ENCODE measurements at places on chromosomes 16 and 17.

- no peak for DNase-seq
Observed at GRCh38 chr16:4900036-4900435, 36.9 kb downstream of the PPL start.

DNA sequence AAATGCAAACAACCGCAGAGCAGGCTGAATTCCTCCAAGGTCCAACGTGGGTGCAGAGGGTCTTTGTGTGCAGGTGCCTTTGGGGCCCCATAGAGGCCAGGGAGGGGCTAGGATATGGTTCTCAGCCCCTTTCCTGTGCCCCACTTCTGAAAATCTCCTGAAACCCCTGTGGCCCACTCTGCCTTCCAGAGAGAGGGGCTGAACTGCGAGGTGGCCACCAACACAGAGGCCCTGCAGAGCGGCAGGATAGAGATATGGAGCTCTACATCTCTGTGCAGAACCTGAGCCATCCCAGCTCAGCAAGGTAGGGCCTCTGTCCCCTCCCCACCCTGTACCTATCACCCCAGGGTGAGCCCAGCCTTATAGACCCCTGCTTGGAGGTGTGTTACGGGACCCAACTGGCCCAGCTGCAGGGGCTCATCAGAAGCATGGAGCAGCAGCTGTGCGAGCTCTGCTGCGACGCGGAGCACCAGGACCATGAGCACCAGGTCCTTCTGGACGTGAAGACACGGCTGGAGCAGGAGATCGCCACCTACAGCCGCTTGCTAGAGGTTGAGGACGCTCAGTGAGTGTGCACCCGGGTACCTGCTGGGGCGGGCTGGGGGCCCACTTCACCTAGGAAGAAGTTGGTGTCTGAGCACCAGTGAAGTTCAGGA lies 5.5 kb downstream of the USP6 start:
- no peak for DNase-seq

DNA sequence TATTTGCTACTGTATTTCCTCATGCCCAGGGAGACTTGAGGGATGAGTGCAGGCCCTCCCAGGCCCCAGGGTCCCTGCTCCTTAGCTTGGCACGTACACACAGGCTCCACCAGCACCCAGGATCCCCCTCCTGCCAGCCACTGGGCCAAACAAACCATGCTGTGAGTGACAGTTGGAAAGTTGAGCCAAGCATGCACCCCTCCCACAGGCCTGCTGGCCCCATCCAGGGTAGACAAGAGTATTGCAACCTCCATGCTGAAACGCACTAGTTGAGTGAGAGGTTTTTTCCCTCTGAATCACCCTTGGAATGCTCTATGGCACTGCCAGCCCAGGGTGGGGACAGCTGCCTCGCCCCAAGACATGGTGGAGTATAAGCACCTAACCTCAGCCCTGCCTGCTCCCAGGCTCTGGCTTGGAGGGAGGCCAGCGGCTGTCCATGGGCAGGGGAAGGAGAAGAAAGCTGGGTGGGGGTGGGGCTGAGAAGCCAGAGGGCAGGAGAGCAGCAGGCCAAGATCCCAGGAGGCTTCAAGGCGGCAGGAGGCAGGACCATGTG lies 49.6 kb downstream of the PITPNM3 start:
- no peak for DNase-seq

DNA sequence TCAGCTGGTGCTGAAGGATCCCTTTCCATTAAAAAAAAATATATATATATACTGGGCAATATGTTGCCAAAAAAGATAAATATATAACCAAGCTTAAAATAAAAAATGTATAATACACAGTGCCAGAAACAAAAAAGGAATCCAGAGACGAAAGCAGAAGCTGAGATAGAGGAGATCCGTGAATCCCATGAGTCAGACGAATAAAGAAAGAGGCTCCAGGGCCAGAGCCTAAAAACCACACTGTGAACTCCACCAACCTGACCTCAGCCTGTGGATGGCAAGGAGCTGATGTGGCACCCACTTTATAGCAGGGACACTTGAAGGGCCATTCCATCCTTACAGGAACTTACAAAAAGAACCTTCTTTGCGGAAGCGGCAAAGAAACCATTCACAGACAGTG lies 34.8 kb downstream of the PITPNM3 start:
- no peak for DNase-seq

DNA sequence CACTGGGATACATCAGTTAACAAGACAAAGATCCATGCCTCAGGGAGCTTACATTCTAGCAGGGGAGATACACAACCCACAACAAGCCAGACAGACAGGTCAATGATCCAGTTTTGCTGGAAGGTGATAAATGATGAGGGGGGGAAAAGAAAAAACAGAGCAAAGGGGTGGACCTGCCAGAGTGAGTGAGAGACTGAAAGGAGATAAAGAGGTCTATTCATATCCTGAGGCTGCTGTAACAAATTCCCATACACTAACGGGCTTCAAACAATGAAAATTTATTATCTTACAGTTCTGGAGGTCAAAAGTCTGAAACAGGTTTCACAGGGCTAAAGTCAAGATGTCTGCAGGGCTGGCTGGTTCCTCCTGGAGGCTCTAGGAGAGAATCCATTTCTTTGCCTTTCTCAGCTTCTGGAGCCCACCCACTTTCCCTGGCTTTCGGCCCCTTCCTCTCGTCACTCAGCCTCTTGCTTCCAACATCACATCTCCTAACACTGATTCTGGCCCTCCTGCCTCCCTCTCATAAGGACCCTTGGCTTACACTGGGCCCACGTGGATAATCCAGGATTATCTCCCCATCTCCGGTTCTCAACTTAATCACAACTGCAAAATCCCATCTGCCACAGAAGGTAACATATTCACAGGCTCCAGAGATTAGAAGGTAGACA lies 81.5 kb downstream of the GAS7 start:
- DNase-seq, result no peak

- no peak for DNase-seq
Observed at GRCh38 chr16:28609631-28610594, at the start of gene SULT1A1. TSS of gene SULT1A1 (minus strand) at chr16:28610044. CDS start at chr16:28608855, 1,189 bp downstream.

DNA sequence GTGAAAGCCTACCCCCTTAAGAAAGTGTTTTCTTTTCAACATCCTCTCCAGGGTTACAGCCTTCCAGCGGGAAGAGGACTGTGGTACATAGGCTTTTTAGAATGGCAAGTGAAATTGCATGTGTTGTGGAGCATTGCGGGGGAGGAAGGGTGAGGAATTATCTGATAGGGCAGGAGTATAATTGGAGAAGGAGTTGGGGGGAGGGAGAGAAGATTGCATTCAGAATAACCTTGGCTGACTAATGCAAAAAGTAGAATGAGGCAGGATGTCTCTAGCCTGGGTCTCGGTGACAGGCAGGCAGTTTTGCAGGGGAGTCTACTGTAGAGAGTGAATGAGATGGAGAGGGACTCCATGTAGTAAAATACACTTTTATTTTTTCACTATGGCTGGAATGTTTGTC lies 2.4 kb upstream of the CDH8 start:
- no peak for DNase-seq

GRCh38 chr16:85301231-85301630 lies 189.0 kb upstream of the CIBAR2 start:
- no peak for DNase-seq

GRCh38 chr17:35519906-35520442 lies 17.5 kb downstream of the SLFN12L start:
- DNase-seq, result no peak

DNA sequence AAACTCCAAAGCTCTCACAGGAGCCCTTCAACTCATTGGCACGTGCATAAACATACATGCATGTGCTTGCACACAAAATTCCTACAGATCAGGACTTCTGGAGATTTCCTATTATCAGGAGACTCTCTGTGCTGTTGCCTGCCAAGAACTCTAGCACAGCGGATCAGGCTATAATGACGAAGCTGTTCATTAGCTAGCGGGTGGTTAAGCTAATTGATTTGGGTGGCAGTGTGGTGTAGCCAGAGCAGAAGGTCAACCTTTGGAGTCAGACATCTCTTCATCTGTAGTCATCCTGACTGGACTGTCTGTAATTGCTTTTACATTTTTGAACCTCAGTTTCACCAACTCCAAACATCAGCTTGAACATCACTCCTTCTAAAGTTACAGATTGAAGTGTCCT lies 69.0 kb downstream of the KIF2B start:
- no peak for DNase-seq

DNA sequence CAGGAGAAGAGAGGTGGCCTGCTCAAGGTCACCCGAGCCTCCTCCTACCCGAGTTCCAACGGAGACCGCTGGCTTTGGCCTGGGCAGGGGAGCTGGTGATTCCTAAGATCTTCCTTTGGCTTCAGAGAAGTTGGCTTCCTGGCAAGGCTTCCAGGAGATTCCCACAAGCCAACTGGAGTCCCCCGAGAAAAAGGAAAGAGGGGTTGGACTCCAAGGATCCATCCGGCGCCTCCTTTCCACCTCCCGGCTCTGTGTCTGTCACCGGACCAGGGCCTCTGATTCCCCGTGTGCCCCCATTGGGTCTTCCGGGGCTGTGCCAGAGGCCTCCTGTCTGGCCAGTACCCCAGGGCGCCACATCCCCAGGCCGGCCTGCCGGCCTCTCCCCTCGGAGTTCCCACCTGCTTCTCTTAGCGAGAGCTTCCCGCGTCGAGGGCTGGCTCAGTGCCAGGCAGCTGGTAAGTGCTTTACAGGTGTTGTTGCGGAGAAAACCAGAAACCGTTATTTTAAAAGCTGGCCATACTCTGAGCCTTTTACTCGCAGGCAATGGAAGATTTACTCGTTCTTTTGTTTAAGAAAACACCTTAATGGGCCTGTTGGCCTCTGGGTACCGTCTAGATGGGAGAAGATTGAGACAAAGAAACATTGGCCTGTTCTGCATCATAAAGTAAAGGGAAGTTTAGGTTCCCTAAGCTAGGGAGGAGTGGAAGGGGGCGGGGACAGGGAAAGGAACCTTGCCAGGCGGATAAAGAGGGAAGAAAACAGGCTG lies 258.4 kb upstream of the SDK2 start:
- DNase-seq, result no peak

GRCh38 chr16:83804366-83804765 lies 3.4 kb upstream of the HSBP1 start:
- no peak for DNase-seq

DNA sequence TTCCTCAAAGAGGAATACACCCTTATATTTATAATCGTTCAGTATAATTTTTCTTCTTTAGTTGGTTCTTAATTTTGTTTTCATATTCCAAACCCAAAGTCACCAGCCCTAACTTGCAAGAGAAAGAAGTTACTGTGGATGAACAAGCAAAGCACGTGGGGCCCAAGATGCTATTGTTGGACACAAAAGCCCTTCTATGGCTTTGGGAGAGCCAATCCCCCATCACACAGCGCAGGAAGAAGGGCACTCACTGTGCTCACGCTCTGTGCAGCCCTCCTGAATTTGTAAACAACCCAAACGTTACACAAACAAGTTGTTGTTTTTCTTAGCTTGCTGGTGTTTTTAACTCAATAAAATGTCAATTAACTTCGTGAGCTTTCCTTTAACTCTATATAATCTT lies 22.5 kb downstream of the SPPL2C start:
- no peak for DNase-seq

DNA sequence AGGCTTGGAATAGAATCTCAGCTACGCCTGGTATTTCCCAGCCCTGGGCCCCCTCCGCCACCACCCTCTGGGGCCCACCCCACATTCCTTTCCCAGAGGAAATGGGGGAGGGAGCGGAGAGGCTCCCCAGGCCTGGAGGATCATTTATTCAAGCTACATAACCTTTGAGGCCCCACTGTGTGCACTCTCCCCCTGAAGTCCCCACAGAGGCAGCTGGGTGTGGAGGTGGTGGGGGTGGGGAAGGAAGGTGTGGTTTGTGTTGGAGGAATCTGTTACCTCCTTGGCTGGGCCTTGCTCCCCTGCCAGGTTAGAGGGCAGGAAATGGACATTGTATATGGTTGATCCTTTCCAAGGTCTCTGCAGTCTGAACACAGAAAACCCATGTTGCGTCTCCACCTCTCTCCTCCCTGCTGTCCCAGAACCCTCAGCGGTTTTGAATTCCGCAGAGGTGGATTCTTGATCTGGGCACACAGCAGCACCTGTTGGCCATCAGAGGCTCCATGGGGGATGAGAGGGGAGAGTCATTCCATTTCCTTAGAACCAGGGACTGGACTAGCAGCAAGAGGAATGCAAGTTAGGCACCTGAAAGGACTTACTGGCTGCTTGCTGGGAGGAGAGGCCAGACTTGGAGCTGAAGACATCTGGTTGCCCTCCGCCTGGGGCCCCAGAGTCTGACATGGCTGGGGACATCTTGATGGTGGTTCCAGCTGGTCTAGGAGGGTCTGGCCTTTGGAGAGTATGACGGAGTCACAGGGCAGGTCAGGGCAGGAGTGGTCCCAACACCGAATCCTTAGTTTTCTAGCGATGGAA lies 23.0 kb downstream of the ARHGAP23 start:
- DNase-seq, result no peak

DNA sequence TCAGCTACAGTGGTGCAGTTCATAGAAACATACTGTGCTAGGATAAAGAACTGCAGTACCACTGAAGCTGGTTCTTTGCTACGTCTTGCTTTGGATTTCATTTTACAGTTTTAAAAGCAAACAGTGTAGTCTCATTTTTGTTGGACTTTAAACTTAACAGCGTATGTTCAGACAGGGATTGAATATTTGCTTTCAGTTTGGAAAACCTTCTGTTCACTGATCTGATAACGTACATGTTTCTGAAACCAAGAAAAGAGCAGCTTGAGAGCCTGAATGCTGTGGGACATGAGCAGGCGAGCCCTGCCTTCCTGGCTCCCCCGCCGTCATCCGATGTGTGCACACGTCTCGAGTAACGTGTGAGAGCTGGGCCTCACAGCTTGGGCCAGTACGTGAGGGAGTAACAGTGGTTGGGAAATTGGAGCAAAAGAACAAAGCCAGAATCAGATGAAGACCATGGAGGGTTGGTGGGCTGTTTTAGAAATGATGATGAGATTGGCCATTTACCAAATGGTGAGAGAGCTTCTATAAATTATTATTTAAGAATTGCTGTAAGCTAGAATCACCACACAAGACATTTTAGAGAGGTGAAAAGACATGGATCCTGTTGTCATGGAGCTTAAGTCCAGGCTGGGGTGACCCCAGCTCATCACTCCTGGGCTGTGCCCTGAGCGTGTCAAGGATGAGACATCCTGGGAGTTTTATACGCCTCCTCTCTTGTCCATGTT lies 20.8 kb upstream of the CLEC18C start:
- DNase-seq, result no peak

DNA sequence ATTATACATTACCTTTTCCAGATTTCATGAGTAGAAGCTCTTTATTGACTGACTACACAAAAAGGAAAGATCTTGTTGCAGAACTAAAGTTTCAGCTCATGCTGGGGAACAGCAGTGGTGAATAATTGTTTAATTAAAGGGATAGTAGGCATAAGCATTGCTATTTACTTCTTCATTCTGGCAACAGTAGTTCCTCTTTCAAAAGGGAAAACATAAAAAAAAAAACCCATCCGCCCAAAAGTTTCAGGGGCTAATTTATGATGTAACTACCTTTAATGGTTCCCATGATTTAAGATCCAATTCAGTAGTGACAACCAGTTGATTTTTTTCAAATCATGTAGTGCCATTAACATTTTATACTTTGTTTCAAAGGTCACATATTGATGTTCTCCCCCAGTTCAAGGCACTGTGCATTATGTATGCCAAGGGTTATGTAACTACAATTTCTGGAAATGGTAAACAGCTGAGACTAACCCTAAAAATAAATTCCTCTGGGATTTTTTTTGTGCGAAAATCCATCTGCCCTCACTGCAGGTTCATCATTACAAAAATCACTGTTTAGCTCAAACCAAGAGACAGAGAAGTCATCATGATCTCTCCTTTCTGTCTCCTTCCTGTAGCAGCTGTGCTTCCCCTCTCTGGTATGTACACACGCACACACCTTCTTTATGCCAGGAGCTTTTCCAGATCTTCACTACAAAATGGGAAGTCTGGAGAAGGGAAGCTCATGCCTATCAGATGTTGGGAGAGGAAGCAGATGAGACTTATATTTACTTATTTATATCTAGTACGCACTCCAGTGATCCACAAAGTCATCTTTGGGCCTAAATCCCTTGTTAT lies 2.2 kb upstream of the PHLPP2 start:
- peak; percentile 5 for DNase-seq
